ENCODE measurements at places on chromosomes 6 and 20.

- no peak for DNase-seq
These were observed 5.0 kb downstream of the PYGB start for GRCh38 chr20:25252686-25253421.

GRCh38 chr20:16917636-16918035 lies 169.5 kb downstream of the OTOR start:
- DNase-seq, result no peak

DNA sequence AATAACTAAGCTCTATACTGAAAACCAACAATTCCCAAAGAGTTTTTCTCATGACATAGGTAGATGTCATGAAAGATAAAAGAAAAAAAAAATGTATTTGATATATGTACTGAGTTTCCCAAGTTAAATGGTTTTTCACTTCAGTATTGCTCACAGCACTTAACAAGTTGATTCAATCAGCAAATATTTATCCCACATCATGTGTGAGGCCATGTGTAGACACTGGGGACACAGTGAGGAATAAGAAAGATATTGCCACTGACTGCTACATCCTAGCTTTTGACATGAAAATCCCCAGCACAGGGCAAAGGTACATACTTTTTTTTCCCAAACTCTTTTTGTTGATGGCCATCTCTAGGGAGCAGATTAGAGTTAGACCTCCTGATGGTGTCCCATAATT lies 25.3 kb downstream of the SPTLC3 start:
- DNase-seq, result no peak

GRCh38 chr6:132084811-132085509 lies 133.8 kb upstream of the CCN2 start:
- DNase-seq, result peak; percentile 96

GRCh38 chr6:160218810-160219209 lies 39.8 kb downstream of the SLC22A2 start:
- no peak for DNase-seq

DNA sequence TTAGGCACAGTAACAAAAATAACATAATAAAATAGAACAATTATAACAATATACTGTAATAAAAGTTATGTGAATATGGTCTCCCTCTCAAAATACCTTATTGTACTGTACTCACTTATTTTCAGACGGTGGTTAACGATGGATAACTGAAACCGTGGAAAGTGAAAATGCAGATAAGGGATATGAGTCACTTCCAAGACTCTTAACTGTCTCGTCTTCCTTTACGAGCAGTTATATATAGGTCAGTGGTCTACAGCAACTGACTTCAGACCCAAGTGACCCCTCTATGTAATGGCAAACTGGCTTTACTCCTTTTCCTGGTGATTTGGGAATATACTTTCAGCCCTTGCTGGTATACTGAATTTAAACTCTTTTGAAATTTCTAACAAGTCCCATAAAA lies 261.4 kb downstream of the SLC35F1 start:
- no peak for DNase-seq

Measured in AG09309 (cell line).